ENCODE measurements at places on chromosomes 1 and 21.

GRCh38 chr21:45473496-45474322, 68.5 kb downstream of the SLC19A1 start:
- DNase-seq = no peak

DNA sequence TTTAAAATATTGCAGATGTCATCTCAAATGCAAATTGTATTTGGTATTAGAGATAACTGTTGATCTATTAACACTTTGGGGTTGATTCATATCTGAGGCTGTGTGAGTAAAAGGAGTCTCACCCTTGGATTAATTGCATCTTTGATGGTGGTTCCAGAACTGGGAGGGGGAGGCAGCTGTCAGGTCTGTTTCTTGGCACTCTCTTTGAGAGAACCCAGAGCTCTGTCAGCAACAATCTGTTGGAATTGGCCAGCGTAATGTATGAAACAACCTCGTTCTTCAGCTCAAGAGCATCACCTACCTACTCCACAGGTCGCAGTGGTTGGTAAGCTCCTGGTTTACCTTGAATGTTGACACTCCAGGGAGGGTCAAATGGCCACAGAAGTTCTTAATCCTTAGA, 424.1 kb downstream of the CAMTA1 start:
- no peak for DNase-seq

DNA sequence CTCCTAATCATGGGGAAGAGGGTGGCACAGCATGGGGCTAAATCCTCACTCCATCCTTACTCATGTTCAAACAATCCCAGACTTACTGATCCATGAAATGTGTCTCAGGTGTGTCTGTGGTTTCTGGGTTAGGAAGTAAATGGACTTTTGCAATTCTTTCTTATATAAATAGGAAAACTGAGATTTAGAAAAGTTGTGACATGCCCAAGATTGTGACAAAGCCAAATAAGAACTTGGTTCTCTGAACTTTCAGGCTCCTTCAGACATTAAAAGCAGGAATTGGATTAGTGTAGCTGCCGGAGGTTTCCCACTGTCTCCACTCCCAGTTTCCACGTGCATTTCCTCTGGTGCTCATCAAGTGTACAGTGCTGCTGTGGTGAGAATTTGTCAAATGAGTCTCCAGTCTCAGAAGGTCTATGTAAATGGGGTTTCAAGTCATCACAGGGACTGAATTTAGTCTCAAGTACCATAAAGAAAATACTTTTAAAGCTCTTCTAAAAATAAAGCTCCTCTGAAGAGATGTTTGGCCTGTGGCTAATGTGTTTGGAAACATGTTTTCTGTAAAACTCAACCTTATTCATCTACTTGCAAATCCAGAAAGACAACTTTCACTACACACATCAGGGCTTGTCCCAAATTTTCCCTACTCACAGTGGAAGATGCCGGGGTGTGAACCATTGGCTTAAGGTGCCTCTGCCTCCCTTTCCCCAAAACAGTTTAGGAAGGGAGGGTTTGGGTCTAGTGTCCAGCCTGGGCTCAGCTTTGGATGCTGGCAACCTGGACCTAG, 115.2 kb downstream of the NGF start:
- DNase-seq = no peak

- DNase-seq = no peak
Measured at GRCh38 chr1:105122041-105122440, 1372.3 kb downstream of the AMY1C start.

Measured in omental fat pad (tissue), 4 donors.